Bronchial epithelial cell (primary cell): ENCODE measurements at places on chromosomes 1 and 21.

GRCh38 chr1:224488806-224489499, 54.4 kb upstream of the WDR26 start:
- DNase-seq = peak; percentile 54

DNA sequence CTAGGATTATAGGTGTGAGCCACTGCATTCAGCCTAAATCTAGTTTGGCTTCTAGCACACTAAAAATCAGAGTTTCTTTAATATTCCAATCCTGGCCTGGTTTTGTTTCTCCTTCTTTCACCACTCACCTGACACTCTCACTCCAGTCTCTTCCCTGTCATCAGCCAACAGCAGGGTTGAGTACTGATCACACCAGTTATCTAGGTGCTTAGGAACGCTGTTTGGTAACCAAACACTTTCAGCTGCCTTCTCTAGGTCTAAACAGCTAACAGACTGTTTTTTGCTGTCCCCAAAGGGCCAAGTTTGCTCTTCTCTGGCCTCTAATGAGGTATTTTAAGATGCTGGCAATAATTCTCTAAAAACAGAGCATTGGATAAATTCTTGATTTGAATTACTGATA, 17.7 kb upstream of the FRRS1 start:
- DNase-seq = no peak

DNA sequence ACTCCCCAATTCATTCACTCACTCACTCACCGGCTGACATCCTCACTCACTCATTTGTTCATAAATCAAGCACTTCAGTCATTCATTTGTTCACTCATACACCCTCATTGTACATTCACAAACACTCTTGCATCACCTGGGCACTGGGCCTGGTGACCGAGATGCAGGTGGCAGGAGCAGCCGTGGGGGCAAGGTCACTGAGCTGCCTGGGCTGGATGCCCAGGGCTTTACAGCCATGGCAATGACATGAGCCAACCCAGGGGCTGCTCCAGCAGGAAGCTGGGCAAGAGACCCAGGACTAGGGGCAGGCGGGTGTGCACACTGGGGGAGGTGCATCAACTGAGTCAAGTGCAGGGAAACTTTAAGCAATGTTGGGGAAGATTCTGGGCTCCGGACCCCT, 113.6 kb upstream of the IGSF21 start:
- no peak for DNase-seq

- DNase-seq = no peak
These were observed 35.8 kb downstream of the S100B start for GRCh38 chr21:46569081-46569480.

- DNase-seq = no peak
These were observed 21.3 kb upstream of the GNPAT start for GRCh38 chr1:231219422-231220401.

GRCh38 chr1:211183747-211184313, 49.9 kb upstream of the KCNH1 start:
- peak; percentile 22 for DNase-seq

- DNase-seq = peak; percentile 50
These were observed 47.6 kb upstream of the HOOK1 start for GRCh38 chr1:59767119-59767518.

- DNase-seq = no peak
These were observed 21.8 kb downstream of the KIF1B start for GRCh38 chr1:10232163-10232562.

- no peak for DNase-seq
These were observed 34.0 kb downstream of the ADAM30 start for GRCh38 chr1:119862276-119862675.

GRCh38 chr1:230105754-230106625, 39.0 kb downstream of the GALNT2 start:
- DNase-seq = peak; percentile 93

- no peak for DNase-seq
These were observed 66.6 kb downstream of the UBIAD1 start for GRCh38 chr1:11339346-11340232.

GRCh38 chr1:204174958-204175357, 8.8 kb upstream of the REN start:
- peak; percentile 35 for DNase-seq

DNA sequence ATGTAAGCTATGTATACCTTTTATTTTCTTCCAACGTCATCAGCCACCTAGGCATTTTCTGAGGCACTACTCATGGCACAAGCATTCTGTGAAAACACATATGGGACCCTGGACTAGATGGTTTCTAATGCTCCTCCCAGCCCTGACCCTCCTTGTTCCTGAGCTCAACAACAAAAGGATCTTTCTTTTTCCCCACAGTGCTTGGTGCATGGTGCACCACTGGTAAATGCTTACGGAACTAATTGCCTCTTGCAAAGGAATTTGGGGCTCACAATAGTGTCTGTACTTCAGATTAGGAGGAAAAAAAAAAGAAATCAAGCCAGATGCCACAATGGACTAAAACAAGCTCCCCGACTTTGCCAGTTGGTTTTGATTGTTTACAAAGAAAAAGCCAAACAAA, 390.5 kb downstream of the PLPP3 start:
- no peak for DNase-seq

- DNase-seq = no peak
These were observed 9.3 kb downstream of the RGS1 start for GRCh38 chr1:192584866-192585265.

- no peak for DNase-seq
These were observed 197.1 kb downstream of the KCNK2 start for GRCh38 chr1:215279682-215280081.

GRCh38 chr1:235122348-235122747, 6.3 kb downstream of the TOMM20 start:
- DNase-seq = no peak

DNA sequence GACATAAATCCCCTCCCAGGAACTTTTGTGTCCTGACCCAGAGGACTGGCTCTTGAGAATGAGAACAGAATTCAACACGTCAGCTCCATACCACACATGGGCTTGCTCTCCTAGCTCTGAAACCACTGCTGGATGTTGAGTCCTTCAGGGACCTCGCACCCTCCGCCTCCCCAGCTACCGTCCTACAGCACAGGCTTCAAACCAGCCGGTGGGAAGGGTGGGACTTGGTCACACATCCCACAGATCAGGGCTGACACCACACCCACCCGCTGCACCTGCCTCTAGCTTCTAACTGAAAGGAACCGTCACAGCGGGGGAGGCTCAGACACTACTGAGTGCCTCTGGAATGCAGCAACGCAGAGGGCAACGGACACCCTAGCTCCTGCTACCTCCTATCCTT, 24.0 kb downstream of the MRAP start:
- no peak for DNase-seq

DNA sequence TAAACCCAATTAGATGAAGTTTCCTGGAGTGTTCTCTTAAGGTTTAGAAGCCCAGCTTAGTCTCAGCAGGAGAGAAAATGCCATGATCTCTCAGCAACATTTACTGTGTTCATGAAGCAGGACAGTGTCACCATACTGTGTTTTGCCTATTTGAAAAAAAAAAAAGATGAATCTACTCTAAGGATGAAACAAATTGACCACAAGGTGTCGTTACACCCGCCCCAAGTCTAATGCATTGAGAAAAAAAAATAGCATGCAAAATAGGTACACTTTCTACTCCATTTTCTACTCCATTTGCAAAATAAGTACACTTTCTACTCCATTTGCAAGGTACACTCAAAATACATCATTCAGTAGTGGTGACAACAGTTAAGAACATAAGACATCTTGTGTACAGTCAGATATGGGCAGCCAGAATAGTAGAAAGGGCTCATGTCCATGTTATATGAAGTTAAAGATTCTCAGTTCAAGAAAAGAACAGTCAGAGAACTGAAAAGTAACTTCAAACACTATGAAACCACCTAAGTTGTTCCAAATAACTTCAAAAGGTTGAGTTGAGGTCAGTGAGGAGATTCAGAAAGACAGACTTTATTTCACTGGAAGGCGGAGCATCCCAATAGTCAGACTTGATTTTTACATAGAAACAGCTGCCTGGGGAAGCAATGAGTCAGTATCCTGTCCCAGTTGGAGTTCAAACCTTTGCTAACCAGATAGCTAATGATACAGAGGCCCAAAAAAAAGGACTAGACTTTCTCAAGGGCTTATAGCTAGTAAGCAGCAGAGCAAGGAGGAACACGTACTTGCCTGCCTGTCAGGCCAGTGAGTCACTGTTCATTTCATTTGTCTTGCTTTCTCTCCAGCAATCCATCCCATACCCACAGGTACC, 13.3 kb downstream of the PLPPR5 start:
- peak; percentile 99 for DNase-seq

DNA sequence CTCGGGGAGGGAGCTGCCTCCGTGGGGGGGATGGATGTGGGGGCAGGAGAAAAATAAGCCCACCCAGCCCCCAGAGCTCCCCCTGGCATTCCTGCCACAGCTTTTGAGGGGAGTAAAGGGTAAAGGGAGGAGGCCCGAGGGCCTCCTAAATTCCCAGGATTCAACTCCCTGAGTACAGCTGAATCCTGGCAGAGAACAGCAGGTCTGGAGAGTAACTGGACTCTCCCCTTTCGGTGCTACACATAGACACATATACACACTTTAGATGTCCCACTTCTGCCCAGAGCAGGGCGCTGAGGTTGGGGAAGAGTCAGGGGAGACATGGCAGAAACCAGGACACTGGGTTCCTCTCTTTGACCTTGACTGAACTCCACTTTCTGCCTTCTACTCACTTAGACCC, 3.0 kb downstream of the KIRREL1 start:
- no peak for DNase-seq

GRCh38 chr21:45617021-45617921, 26.3 kb upstream of the PCBP3 start:
- DNase-seq = no peak
